Substantia nigra (tissue), 51 donors: ENCODE measurements at places on chromosomes 4 and X.

DNA sequence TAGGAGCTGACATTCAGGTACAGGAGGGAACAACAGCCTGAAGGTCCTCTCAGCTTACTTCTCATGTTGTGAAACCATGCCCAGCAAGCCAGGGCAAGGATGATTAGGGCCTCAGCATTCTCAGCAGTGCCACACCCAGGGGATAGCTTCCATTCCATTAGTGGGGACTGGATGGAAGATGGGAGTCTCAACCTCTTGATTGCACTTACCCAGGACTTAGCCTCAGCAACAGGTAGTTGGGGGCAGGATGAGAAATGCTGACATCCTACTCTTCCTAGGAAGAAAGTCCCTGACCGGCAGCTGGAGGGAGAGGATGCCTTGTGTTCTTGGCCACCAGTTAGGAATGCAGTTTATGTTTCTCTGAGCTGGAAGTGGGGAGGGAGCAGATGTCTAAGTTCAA, 8.8 kb upstream of the BEX3 start:
- DNase-seq = no peak

DNA sequence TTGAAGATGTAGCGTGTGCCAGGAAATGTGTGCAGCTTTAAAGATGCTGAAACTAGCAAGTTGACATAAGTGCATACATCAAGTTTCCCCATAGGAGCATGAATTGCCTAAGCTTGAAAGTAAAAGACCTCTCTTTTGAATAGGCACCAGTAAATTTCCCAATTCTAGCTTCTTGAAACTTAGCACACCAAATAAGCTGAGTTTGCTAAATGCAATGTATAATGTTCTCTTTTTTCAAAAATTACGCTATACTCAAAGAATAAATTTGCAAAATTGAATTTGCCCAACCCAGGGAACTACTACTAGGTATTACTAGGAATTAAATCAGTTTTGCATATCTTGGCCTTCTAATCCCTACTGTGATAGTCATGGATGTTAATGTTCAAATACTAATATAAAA, 923.9 kb upstream of the LCORL start:
- no peak for DNase-seq

GRCh38 chr4:77156533-77156911, 485 bp upstream of the CCNG2 start:
- DNase-seq = peak; percentile 97

DNA sequence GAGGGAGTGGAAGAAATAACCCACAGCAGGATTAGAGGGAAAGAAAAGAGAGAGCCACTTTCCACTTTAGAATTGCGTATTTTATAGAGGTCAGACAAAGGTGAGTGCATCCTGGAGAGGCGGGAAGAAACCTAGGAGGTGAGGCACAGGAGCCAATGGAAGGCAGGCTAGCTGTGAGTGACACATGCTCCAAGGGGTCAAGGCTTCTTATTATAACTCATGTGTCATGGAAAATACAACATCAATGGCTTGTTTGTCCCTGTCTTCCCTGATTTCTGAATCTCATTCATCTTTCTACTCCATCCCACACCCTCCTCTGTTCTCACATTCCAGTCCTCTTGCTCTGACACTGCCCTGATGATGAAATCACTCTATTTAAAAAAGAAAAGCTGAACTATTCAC, 14.4 kb downstream of the ANXA3 start:
- DNase-seq = no peak

DNA sequence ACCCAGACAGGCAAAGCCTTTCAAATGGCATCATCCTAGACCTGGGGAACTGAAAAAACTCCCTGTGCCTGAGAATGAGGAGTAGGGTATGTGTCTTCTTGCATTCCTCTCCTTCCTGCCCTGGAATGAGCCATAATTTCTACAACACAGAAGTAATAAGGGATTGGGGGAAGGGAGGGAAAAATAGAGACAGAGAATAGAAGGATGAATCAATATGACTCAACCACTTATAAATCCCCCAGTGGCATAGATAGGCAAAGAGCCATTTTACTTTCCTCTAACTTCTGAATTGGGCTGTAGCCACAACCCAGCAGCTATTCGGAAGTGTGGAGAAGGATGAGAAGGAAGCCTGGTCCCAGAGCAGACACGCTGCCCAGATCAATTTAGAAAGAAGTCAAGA, 99.9 kb downstream of the NHS start:
- no peak for DNase-seq

DNA sequence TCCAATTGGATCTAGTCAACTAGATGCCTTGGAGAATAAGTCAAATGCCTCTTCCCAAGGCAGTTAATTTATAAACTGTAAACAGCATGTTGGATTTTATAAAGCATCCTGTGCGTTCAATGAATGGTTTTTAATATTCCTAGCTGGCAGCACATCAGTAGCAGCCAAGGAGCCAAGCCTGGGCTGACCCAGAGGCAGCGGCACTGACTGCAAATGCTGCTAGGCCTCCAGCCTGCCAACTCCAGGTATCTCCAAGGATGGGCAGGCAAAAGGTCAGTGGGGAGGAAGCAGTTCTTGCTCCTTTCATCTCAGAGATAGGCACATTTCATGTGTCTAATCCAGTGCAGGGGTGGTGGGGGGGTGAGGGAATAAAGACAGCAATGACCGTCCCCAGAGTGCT, 9.5 kb downstream of the NDP start:
- no peak for DNase-seq

GRCh38 chr4:68831642-68832041, 15.8 kb downstream of the UGT2B10 start:
- no peak for DNase-seq

GRCh38 chr4:79620617-79621016, 212.6 kb upstream of the GK2 start:
- no peak for DNase-seq

- DNase-seq = no peak
These were observed 33.0 kb downstream of the GSTCD start for GRCh38 chr4:105741548-105741947.

DNA sequence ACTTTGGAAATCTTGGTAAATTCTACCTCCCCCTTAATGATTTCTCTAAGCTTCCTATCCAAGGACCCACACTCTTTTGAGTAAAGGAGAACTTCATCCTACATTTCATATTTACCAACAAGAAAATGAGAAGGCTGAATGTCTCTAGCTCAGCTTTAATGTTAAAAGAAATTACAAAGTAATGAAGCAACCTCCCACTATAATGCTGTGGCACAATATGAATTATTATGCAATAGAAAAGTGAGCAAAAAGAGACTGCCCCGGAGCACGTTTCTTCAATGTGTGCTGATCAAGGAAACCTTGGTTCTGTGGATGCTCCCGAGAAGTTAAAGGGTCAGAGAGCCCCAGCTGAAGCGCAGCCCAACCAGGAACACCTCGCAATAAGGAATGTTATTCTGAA, 9.1 kb upstream of the TBC1D1 start:
- DNase-seq = no peak

- no peak for DNase-seq
These were observed 22.6 kb upstream of the CLCN4 start for GRCh38 chrX:10133980-10134676.

DNA sequence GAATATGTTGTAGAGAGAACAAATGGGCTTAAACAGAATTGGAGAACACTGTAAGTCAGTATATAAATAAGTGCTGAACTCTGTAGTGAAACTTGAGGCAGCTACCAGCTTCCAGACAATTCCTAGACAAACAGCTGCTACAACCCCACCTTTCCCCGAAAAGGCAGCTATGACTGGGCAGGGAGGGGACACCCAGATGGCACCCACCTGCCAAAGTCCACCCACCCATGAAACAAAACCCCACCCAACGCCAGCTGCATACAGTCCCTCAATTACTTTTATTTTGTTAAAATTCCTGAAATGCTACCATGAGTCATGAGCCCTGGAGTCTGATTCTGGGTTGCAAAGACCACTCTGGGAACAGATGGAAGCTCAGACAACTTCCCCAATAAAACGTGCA, 24.4 kb downstream of the RELL1 start:
- DNase-seq = no peak

- no peak for DNase-seq
These were observed 156.3 kb downstream of the BCOR start for GRCh38 chrX:39941332-39941920.

GRCh38 chr4:73308286-73308685, 49.7 kb upstream of the ANKRD17 start:
- DNase-seq = no peak

- no peak for DNase-seq
These were observed 262.7 kb downstream of the DHX15 start for GRCh38 chr4:24321616-24322015.

DNA sequence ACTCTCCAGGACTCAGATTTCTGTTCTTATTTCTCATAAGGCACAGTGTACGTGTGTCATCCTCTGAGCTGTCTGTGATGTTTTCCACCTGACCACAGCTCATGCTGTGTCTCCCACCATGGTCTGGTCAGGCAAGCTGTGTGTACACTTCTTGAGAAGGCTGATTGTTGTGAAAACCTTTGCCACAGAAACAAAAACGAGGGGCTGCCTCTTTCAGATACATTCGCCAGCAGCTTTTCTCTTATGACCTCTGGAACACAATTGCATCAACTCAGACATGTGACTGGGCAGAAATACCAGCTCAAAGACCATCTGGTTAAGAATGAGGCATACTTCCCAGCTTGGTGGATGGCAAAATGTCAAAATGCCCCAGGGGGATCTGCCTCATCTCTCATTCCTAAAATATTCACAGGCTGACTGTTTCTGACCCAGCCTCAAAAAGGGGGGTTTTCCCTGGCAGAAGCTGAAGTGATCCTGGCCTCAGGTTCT, 46.1 kb downstream of the PGRMC2 start:
- DNase-seq = no peak

DNA sequence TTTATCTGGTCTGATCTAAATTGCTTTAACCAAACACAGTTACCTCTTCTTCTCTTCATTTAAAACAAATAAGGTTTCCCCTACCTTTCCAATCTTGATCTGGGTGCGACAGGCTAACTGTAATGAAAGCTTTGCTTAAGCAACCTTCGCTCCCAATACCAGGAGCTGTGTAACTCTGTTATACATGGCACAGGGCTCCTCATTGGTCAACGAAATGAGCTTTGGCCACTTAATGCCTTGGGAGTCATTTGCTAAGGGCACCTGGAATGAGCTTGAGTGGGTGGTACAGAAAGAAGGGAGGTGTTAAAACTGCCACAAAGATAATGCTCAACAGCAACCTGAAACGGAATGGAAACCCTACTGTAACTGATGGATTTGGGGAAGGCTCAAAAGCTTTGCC, 140.5 kb downstream of the CHRNA9 start:
- no peak for DNase-seq

DNA sequence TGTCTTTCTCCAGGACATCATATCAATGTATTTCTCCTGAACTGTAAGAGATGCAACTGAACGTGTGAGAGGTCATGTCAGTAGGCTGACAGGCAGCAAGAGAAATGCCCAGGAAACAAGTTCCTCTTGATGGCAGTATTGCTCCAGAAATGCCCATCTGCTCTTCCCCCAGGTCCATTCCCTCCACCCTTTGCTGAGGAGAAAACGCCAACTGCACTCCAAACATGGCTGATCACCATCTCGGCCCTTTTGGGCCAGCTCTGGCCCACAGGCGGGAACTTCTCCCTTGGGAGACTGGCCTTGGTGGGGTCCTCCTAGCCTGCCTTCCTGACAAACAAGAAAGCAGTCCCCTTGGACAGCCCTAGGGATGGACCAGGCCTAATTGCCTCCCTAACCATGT, 276.5 kb upstream of the AGTR2 start:
- peak; percentile 5 for DNase-seq

DNA sequence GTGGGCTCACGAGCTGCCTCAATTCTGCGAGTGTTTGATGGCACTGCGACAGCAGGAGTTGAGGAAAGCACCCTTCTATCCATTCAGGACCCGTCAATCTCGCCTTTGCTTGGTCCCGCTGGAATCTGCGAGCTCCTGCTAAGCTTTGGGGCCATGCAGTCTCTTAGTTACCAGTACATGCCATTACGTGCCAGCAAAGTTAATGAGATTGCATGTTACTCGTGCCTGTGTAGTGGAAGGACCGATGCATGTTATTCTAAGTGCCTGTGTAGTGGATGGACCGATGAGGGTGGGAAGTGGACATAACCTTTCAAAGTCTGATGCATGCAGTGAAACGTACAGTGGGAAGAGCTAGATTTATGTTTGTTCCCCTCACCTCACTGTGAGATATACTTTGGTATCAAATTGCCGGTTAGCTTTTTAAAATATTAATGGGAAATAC, 569 bp downstream of the RPS3A start:
- DNase-seq = no peak

DNA sequence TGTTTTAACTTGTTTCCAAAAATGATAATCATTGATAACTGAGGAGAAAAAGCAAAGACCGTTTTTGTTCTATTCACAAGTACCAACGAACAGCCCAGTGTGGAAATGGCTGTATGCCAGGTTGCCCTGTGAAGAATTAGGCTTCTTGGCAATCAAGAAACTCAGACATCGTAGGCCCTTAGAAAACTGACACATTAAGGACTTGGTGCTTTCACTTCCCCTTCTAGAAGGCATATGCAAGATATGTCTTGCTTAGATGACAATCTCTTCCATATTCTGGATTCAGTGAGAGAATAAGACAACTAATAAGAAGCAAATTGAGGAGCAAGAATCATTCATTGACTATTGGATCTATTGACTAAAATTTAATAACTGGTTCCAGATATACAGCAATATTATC, 56.6 kb downstream of the ANAPC10 start:
- DNase-seq = no peak

DNA sequence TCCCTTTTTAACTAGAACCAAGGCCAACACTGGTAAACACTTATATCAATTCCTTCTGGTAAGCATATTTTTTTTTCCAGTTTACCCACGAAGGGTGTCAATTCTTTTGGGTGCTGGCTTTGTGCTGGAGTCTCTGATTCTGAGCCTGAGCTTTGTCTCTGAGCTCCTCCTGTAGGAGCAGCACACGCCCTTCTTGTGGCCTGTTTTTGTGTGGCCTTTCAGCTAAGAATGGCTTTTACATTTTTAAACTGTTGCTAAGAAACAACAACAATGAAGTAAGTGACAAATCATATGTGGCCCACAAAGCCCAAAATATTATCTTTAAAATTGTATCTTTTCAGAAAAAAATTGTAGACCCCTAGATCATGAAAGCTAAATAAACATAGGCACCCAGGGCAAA, 98.0 kb upstream of the TBC1D9 start:
- DNase-seq = no peak

- no peak for DNase-seq
These were observed 9.7 kb upstream of the PYURF start for GRCh38 chr4:88533088-88533790.

- DNase-seq = no peak
These were observed 728 bp upstream of the HGFAC start for GRCh38 chr4:3440979-3441500.
